ENCODE measurements at places on chromosomes 3 and 15.
A peak's percentile ranks its signal among the peaks of the same experiment; 100 is the strongest.

DNA sequence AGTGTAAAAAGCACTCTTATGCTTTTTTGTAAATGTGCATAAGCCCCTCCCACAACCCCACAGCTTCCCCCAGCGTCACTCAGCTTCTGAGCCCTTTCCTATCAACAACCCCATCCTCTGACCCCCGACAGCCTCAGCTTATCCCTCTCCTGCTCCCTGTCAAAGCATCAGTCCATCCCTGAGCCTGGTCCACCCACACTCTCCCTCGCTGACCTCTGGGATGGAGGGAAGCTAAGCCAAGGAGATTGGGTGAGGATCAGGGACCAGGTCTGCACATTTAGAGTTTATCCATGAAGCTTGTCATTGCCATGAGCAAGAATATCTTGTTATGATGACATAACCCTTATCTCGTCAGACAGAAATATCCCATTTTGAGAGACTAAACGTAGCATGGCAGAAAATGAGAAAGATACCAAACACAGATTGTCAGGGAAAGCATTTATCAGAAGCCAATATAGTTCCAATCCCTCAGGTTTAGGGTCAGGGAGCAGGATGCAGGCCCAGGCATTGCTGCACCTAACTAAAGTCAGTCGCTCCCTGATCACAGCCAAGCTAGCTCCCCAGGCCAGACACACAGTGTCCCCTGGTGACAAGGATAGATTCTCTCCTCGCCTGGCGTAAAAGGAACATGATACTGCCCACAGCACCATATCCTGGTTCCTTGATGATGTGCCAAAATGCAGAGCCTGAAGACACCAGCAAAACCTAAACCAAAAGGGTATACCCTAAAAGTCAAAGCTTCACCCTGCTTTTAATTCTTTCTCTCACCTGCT, 66.9 kb downstream of the DCLK3 start:
- DNase-seq: no peak

GRCh38 chr15:87135109-87135508, 1055.4 kb downstream of the AGBL1 start:
- no peak for DNase-seq

GRCh38 chr15:90603893-90604292, 74.2 kb downstream of the CRTC3 start:
- no peak for DNase-seq

DNA sequence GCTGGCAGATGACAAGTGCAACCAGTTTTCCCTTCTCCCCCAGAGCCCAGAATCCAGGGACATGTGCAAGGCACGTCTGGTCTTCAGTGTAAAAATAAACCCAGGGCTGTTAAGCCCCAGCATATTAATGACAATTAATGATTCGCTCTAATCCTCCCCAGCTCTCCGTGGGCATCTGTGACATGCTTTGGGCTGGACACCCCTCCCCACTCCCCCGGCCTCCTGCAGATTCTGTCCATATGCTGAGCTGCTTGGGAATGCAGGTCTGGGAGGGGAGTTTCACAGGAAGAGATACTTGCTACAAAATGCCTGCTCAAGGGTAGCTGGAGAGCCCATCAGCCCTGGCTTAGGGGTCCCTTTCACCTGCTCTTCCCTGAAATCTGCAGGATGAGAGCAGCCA, 43.0 kb upstream of the NTRK3 start:
- no peak for DNase-seq

DNA sequence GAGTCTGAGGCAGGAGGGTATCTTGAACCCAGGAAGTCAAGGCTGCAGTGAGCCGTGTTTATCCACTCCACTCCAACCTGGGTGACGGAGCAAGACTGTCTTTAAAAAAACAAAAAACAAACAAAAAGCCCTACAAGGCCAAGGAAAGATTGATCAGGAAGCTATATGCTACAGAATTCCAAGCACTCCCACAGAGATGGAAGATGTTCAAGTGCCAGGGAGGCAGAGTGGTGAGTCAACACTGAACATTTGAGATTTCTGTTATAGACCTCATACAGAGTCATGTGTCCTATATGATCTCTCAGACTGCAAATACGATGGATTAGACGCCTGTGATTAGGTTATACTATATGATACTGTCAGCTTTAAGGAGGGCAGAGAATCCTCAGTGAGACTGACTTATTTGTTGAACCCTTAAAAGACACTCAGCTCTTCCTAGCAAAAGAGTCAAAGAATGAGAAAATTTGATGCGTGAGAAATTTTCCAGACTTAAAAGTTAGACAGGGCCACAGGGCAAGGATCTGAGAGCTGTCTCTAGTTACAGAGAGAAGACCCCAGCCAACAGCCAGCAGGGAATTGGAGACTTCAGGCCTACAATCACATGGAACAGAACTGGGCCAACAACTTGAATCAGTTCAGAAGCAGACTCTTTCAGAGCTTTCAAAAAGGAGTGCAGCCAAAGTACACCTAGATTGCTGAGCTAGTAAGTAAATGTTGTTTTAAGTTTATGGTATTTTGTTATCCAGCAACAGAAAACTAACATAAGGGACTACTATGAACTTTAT, 107.6 kb downstream of the PIK3CB start:
- no peak for DNase-seq

- DNase-seq: no peak
These were observed 750 bp upstream of the HHLA2 start for GRCh38 chr3:108295421-108296175.

DNA sequence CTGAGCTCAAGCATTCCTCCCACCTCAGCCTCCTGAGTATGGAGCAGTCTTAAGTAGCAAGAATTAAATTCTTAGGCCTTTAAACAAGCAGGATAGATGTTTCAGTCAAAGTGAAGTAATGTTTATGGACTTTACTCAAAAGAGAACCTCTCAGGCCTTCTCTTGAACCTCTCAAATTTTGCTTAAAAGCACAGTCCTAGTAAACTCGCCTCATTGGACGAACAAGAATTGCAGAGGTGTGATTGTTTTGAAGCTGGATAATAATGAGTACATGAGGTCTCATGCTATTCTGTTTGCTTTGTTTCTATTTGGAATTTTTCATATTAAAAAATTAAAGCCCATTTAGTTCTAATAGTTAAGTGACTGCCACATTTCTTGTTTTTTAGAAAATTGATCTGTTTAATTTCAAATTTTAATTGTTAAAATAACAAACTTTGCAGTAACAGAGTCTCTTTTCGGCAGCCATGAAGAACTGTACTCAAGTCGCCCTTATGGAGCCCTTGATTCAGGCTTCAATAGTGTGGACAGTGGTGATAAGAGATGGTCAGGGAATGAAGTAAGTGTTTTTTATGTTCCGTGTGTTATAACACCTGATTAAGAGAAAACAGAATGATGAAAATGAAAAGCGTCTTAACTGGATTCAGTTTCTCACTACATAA, 39.4 kb downstream of the LRCH3 start:
- no peak for DNase-seq

DNA sequence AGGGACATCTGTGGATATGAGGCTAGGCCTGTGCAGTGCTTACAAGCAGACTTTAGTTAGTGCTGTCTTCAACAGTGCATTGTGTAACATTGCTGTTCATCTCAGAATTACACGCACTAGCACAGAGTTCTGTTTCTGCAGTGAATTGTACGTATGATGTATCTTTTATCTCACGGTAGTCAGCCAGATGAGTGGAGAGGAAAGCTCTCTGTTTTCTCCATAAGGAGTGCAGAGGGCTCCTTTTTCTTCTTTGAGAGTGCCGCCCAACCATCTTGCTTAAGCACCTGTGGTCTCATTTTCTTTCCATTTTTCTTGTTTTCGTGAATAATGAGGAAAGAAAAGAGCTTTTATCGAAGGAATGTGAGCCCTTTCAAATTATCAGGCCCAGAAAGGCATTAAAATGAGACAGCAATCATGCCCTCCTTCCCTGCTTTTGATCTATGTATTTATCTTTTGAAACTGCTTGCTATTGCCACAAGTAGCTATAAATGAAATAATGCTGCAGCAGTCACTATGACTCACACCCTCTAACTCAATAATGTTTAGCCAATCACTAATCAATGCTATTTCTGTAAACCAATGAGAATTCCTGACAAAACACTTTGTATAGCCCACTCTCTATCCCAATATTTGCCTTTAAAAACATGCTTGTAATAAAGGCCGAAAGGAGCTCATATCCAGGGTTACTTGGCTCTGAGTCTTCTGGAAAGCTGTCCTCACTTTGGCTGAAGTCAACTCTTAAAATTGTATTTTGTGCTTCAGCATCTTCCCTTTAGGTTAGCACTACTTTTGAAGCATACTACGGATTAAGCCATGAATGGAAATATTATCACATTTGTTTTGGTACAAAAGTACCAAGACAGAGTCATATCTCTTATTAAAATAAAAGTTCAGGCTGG, 226.0 kb upstream of the P2RY1 start:
- no peak for DNase-seq

GRCh38 chr3:15199493-15200105, 6.4 kb upstream of the CAPN7 start:
- no peak for DNase-seq

GRCh38 chr3:10370429-10370828, 49.5 kb upstream of the SEC13 start:
- no peak for DNase-seq

- DNase-seq: no peak
These were observed 4.7 kb upstream of the CLASP2 start for GRCh38 chr3:33722626-33723370.

GRCh38 chr3:104273046-104273649, 1093.6 kb upstream of the ALCAM start:
- DNase-seq: no peak

- no peak for DNase-seq
These were observed 215.6 kb upstream of the RBMS3 start for GRCh38 chr3:29065211-29065785.

DNA sequence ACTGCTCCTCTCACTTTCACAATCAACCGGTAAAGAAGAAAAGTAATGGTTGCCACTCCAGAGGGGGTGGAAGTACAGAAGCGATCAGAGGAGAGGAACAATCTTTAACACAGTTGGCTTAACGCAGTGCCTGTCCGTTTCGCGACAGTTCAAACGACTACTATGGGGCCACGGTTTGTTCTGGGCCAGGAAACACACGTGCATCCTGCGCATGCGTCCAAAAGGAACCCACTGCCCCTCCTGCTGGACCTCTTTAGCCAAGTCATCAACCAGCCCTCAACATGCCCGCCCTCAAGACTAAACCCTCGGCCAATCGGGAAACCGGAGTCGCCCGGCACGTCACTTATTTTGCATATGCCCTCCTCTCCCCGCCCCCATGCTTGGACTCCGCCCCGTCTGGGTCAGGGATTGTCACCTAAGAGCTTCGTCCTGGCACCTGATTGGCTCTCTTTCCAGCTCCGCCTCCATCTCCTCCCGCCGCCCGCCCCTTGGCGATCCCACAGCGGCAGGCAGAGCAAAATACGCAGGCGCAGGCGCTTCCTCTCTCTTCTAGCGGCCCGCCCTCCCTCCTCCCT, 345 bp upstream of the CDV3 start:
- DNase-seq: peak; percentile 99

GRCh38 chr3:129346695-129347457, 68.2 kb downstream of the HMCES start:
- no peak for DNase-seq

- DNase-seq: no peak
These were observed 34.4 kb downstream of the TMEM45A start for GRCh38 chr3:100526613-100527346.

DNA sequence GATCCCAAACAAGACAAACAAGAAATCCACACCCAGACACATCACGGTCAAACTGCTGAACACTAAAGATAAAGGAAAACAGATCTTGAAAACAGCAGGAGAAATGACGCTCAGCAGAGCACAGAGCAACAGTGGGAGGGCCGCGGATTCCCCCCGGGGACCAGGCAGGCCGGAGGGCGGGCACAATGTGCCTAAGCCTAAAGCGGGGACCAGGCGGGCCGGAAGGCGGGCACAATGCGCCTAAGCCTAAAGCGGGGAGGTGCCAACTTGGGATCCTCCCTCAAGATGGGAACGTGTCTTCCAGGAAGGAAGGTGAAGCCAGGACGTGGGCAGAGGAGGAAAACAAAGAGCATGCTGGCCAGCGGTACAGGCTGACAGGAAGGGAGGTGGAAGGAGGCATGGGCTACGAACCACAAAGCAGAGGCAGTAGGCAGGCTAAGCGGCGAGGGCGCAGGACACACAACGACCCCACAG, 31.1 kb downstream of the CYFIP1 start:
- no peak for DNase-seq

DNA sequence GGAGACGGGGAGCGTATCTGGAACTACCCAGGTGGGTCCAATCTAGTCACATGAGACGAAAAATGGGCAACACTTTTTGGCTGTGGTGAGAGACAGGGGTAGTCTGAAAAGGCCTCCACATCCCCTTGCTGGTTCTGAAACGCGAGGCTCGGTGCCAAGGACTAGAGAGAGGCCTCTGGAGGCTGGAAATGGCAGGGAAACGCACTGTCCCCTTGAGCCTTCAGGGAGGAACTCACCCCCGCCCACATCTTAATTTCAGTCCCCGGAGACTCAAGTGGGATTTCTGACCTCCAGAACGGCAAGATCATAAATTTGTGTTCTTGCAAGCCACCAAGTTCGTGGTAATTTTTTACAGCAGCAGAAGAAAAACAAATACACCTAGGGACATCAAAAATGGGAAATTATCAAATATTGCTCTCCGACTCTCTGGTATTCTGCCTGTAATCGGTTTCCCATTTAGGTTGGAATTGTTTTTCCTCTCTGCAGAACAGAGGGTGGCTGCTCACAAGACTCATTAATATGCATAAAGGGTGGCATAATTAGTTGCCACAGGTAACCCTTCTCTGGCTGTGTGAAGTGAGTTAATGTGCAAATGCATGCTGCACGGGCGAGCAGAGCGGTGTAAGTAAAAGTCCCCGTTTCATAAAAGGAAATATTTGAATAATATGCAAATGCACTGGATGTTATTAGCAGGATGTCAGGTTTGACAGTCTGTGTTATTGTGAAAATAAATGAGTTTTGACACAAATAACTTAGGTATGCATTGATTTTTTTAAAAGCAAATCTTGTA, 185.7 kb downstream of the ARRDC4 start:
- DNase-seq: no peak

GRCh38 chr3:152209776-152210175, 59.0 kb upstream of the MBNL1 start:
- no peak for DNase-seq

DNA sequence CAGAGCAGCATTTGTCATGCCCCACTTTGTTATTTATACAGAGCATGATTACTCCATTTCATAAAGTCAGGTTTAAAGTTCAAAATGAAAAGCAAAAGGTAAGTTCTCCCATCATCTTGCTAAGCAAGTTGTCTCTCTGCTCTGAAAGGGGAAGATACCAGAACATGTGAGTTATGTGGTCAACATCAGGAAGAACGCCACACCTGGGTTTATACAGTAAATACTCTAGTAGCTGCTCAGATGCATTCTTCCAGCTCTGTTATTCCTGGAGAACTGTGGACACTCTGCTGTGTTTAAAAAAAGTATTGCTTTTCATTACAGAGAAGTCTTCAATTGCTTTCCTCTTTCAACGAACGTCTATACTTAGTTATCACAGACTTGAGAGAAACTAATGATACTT, 145.7 kb downstream of the PLCL2 start:
- no peak for DNase-seq

GRCh38 chr3:15264486-15264885, 58.4 kb downstream of the CAPN7 start:
- DNase-seq: no peak

DNA sequence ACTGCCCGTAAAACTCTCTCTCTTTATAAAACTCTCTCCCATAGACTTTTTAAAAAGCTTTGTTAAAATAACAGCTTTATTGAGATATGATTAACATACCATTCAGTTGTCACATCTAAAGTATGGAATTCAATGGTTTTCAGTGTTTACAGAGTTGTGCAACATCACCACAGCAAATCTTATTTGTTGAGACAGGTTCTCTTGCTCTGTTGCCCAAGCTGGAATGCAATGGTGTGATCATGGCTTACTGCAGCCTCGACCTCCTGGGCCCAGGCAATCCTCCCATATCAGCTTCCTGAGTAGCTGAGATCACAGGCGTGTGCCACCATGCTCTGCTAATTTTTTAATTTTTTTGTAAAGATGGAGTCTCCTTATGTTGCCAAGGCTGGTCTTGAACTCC, 35.9 kb upstream of the TRAK1 start:
- no peak for DNase-seq
